Myocyte (in vitro differentiated cells): ENCODE measurements at places on chromosomes 3 and 15.
A peak's percentile ranks its signal among the peaks of the same experiment; 100 is the strongest.

- no peak for DNase-seq
Measured at GRCh38 chr3:22351806-22352205, 600.8 kb upstream of the ZNF385D start.

DNA sequence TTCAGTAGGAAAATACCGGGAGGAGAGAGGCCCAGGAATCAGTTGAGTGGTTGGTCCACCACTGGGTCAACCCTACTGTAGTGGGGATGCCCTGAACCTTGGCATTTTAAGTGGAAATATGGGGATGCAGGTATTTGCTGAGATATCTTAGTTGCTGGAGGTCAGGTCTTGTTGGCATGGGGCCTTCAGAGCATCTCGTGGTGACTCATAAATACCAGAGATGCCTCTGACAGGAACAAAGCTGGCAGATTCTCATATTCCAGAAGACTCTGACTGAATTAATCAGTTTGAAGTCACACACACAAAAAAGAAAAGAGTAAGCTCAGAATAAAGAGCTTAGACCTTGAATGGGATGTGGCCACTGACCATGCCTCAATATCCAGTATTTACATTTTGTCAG, 91.6 kb downstream of the CACNA2D3 start:
- DNase-seq, result no peak

- DNase-seq, result no peak
Measured at GRCh38 chr3:134419214-134419959, 45.1 kb upstream of the AMOTL2 start.

GRCh38 chr3:73475717-73476116, 149.0 kb downstream of the PDZRN3 start:
- no peak for DNase-seq

GRCh38 chr15:81264072-81264857, 59.7 kb downstream of the STARD5 start:
- DNase-seq, result peak; percentile 19

GRCh38 chr3:168714609-168715240, 619.0 kb upstream of the GOLIM4 start:
- DNase-seq, result no peak

GRCh38 chr3:192444096-192444790, 283.1 kb downstream of the FGF12 start:
- DNase-seq, result peak; percentile 71

- DNase-seq, result peak; percentile 66
Measured at GRCh38 chr3:29683018-29683993, 402.4 kb downstream of the RBMS3 start.

- no peak for DNase-seq
Measured at GRCh38 chr3:111613294-111613693, 18.1 kb upstream of the ZBED2 start.

- no peak for DNase-seq
Measured at GRCh38 chr3:193873426-193874201, 262.3 kb upstream of the HES1 start.

DNA sequence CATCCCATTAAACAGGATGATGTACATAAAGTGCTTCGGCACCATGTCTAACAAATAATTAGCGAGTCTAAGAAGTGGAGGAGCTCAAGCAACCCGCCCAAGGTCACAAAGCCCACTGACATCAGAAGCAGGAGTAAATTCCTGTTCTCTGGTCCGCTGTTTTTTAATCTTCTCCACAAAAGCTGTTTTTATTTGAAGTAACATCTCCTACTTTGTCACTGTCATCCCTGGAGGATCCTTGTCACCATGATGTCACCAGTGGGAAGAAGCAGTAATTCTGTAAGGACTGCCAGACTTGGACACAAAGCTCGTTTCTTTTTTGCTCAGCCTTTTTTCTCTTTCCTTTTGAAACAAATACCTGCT, 216.2 kb downstream of the STT3B start:
- no peak for DNase-seq

- no peak for DNase-seq
Measured at GRCh38 chr15:91258415-91258759, 158.3 kb downstream of the SV2B start.

GRCh38 chr3:123818921-123819429, 65.2 kb downstream of the MYLK start:
- DNase-seq, result no peak

DNA sequence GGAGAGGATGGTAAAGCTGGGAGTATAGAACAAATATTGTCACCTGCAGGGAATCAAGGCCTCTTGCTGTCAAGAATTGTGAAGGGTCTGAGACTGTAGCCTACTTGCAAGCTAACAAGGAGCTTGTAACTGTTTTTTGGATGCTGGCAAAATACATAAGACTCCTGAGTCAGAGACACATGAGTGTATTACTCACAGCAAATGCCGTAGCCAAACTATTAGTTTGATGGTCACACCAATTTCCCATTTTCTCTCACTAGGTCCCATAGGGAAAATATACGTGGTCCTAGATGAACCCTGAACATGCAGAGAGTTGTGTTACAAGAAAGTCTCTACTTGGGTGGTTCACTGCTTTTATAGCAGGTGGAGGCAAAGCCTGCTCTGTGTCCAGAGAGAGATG, 44.7 kb upstream of the LIPC start:
- DNase-seq, result peak; percentile 29

GRCh38 chr3:61094608-61095007, 156.6 kb downstream of the FHIT start:
- no peak for DNase-seq

GRCh38 chr3:14374444-14374883, 27.9 kb upstream of the SLC6A6 start:
- DNase-seq, result peak; percentile 97

DNA sequence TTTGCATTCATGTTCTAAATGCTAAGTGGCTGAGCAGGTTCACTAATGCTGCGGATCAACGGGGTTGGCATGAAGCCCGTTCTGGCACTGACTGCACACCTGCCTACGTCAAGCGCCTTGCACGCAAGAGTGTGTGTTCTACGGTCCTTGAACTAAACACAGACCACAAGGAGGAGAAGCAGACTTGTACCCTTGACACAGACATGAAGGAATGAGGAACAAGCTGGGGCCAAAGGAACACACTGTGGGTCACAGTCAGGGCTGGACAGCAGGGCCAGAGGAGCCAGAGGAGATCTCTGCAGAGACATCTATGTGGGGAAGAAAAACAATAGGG, 48.0 kb upstream of the LDHAL6B start:
- no peak for DNase-seq
